ENCODE measurements at places on chromosomes 3 and 15.

DNA sequence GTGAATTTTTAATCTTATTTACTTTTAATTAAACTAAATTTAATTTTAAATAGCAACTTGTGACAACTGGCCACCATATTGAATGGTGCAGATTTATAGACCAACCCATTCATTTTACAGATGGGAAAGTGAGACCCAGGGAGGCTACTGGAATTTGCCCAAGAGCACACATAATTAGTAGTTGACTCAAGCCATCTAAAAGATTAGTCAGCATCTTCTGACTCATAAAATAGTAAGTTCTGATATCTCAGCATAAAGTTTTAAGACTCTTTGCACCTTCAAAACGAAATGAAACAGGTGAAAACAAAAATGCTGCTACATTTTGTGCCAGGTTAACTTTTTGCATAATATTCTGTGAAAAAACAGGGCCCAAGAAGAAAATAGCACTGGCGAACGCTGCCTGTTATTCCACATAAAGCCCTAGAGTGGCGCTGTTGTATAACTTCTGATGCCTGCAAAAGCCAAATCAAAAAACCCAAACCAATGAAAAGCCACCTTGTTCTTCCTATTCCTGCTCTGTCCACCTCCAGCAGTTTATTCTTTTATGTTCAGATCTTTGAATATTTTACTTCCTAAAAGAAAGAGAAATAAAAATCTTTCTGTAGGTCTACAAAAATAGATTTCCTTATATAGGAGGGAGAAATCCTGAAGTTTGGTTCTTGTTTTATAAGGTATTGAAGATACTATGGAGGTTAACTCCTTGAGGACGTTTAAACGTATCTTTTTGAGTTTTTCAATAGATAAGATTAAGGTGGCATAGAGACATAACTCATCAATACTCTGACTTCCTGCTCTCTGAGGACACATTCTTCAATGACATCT lies 62.8 kb downstream of the OTOL1 start:
- DNase-seq, result peak; percentile 42

- no peak for DNase-seq
Observed at GRCh38 chr3:138367911-138368310, 19.5 kb downstream of the MRAS start.

- peak; percentile 42 for DNase-seq
Observed at GRCh38 chr15:56821721-56822425, 88.6 kb upstream of the ZNF280D start.

GRCh38 chr3:188053036-188053340 lies 101.0 kb upstream of the LPP start:
- DNase-seq, result no peak

- DNase-seq, result no peak
Observed at GRCh38 chr3:54341811-54342210, 219.5 kb downstream of the CACNA2D3 start.

GRCh38 chr3:171636666-171637065 lies 173.6 kb downstream of the PLD1 start:
- no peak for DNase-seq

DNA sequence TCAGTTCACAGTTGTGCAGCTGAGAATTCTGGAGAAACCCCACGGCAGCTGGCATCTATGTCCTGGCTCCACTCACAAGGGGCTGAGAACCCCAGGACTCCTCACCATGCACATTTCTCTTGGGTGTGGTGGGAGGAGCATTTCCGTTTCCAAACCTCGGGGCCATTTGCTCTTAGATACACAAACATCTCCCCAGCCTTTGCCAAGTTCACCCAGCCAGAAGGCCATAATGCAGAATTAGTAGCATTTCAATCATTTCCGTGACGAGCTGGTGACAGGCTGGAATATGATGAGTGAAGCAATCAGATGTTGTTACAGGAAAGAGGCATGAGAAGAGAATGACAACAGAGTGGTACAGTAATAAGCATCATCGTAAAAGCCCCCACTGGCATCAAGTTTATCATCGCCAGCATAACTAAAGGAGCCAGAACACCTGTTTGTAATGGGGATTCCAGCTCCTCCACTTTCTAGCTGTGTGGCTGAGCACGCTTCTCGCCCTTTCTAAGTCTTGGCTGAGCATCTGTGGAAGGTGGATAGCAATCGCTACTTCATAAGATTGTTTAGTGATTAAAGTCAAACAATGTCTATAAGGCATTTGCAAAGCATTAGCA lies 82.0 kb downstream of the LIPC start:
- DNase-seq, result no peak

DNA sequence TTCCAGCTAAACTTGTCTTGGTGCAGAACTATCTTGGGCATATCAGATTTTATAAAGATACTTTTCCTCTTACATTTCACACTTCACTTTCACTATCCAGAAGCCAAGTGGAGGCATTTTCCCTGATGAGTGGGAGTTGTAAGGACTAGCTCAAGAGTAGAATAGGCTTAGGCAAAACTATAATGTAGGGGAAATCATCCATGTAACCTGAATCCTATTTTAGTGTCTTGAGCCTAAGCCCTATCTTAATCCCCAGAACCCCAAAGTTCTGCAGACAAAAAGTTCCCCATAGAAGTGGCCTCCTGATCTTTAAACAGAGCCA lies 42.2 kb upstream of the CD47 start:
- no peak for DNase-seq

GRCh38 chr3:143480344-143480743 lies 360.8 kb downstream of the CHST2 start:
- no peak for DNase-seq

DNA sequence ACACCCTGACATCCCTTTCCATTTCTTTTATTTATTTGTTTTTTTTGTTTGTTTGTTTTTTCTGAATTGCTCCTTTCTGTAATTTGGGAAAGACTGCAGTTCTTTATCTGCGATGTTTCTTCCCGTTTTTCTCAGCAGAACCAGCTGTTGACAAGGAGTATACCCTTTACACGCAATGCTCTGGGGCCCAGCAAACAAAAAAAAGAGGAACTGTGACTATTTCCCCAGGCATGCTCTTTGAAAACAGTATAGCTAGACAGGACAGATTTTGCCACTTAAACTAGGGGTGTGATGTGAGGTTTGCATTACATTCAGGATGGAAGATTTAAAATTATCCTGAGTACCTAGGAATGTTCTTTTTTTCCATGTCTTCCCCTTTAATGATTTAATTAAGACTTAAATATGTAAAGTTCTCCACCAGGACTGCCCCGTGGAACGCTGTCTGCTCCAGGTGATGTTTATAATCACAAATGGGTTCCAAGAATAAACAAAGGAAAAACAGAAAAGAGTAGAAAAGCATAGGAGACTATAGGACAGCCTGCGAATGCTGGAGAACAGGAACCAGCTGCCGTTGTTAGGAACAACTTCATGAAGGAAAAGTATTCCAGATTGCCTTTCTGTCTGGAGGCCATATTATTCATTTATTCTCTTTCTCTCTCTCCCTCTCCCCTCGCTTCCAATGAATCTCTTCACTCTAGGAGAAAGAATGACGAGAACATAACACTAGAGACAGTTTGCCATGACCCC lies 43.3 kb downstream of the TGFBR2 start:
- DNase-seq, result peak; percentile 87

DNA sequence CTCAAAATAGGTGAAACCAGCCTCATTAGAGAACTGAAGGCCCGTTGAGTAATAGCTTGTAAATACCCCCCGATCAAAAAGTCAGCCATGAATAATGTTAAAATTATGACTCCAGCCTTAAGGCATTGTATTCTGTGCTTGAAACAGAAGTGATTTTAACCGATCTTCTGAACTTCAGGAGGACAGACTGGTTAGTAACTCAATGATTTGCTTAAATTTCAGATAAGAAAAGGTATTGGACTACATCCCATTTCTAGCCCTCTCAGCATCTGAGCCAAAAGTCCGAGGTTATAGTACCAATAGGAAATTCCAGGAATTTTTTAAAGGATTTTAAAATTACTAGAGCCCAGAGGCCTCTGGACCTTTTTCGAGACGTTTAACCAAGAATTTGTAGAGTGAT lies 67.7 kb upstream of the FGF12 start:
- no peak for DNase-seq

- DNase-seq, result no peak
Observed at GRCh38 chr3:151382671-151383070, 1.9 kb downstream of the P2RY12 start.

Measured in common myeloid progenitor, CD34-positive (primary cell).